Effector memory CD4-positive, alpha-beta T cell (primary cell): ENCODE measurements at places on chromosomes 2 and 18.

- H3K27ac ChIP-seq, result no peak overlapping the region
- H3K4me1 ChIP-seq, result no peaks in the 10 kb centered on the region
- no peaks in the 10 kb centered on the region for H3K36me3 ChIP-seq
- H3K27me3 ChIP-seq, result no peaks in the 10 kb centered on the region
These were observed 250.6 kb downstream of the LTBP1 start for GRCh38 chr2:33197198-33197938.

DNA sequence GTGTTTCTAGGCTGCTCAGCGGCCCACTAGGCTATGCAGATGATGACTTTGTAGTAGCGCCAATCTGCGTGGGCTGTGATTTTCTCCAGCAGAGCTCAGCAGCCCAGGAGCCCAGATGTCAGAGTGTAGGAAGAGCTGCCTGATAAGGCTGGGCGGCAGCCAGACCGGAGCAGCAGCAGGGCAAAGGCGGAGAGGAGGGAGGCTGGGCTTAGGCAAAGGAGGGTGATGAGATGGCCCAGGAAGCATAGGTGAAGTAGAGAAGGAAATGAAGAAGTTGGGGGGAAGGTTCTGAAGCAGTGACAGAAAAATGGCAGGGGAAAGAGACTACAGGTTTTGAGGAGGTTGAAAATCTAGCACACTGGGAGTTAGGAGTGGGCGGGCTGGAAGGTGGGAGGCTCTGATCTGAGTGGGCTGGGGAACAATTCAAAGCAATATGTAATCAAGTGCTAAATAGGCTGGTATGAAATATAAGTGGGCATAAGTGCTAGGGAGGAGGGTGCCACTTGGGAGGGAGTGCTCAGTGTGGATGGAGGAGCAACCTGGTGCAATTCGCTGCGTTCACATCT, 50.6 kb upstream of the STPG4 start:
- H3K27ac ChIP-seq, result no peak overlapping the region
- no peaks in the 10 kb centered on the region for H3K36me3 ChIP-seq
- H3K4me3 ChIP-seq, result no peak overlapping the region
- H3K27me3 ChIP-seq, result no peaks in the 10 kb centered on the region
- no peak for DNase-seq

- no peak overlapping the region for H3K4me3 ChIP-seq
- no peaks in the 10 kb centered on the region for H3K27me3 ChIP-seq
- no peaks in the 10 kb centered on the region for H3K36me3 ChIP-seq
- no peak for DNase-seq
These were observed 83.8 kb downstream of the AGAP1 start for GRCh38 chr2:235577404-235578330.

GRCh38 chr2:64947885-64948284, 41.3 kb upstream of the SLC1A4 start:
- peaks cover 21% of the 10 kb centered on the region for H3K4me1 ChIP-seq
- no peaks in the 10 kb centered on the region for H3K36me3 ChIP-seq
- no peak overlapping the region for H3K4me3 ChIP-seq

DNA sequence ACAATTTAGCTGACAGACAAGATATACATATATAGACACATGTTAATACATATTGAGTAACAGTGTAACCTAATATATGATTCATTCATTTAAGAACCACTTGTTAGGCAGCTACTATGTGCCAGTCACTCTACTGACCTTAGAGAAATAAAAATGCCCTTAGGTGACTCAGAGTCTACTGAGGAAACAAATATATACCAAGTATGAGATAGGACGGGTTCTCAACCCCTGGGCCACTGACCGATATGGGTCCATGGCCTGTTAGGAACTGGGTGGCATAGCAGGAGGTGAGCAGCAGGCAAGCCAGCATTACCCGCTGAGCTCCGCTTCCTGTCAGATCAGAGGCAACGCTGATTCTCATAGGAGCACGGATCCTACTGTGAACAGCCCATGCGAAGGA, 14.8 kb downstream of the STRN start:
- H3K4me1 ChIP-seq, result peaks cover 3% of the 10 kb centered on the region
- H3K4me3 ChIP-seq, result no peak overlapping the region
- H3K36me3 ChIP-seq, result no peaks in the 10 kb centered on the region
- H3K27me3 ChIP-seq, result no peaks in the 10 kb centered on the region
- no peak for DNase-seq

DNA sequence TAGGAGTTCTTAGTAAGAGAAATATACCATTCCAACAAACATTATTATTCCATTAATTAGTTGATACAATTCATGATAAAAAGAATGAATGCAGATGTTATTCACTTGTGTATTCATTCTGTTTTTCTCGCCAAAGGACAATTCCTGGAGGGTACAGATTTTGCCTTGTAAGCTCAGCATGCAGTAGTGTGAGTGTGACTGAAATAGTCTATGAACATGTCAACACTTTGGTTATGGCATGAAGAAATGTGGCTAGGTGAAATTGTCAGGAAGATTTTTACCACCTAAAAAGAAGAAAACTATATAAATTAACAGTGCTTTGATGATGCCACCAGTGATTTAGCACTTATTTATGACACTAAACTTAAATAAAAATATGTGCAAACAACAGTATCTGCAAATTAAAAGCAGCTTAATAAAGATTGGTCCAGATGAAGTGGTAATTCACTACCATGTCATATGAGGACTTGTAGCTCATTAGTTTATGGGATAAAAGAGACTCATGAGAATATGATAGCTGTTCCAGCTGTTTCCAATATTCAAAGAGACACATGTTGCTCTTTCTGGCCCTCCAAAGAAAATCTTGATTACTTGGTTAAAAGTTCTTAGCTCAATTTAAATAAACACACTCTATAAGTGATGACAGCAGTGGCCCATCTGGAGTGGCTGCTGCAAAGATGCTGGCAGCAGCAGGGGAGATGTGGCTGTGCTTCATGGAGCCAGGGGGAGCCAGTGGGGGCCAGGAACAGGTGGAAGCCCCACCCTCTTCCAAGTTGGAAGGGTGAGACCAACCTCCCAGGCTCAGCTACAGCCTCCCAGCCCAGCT, 165.0 kb downstream of the CDH19 start:
- no peak for DNase-seq
- no peaks in the 10 kb centered on the region for H3K27me3 ChIP-seq
- no peaks in the 10 kb centered on the region for H3K36me3 ChIP-seq
- no peaks in the 10 kb centered on the region for H3K4me1 ChIP-seq
- H3K27ac ChIP-seq, result no peak overlapping the region
- H3K4me3 ChIP-seq, result no peak overlapping the region

DNA sequence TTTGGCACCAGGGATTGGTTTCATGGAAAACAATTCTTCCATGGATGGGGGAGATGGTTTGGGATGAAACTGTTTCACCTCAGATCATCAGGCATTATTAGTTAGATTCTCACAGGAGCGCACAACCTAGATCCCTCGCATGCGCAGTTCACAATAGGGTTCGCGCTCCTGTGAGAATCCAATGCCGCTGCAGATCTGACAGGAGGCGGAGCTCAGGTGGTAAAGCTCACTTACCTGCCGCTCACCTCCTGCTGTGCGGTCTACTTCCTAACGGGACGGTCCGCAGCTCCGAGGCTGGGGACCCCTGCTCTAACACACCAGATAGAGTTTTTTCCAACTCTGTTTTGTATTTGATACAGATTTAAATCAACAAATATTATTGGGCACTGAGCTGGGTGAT, 286.5 kb downstream of the MTX2 start:
- H3K4me3 ChIP-seq, result no peak overlapping the region
- no peak overlapping the region for H3K27ac ChIP-seq
- H3K27me3 ChIP-seq, result peaks cover 3% of the 10 kb centered on the region
- no peak for DNase-seq
- no peaks in the 10 kb centered on the region for H3K36me3 ChIP-seq

DNA sequence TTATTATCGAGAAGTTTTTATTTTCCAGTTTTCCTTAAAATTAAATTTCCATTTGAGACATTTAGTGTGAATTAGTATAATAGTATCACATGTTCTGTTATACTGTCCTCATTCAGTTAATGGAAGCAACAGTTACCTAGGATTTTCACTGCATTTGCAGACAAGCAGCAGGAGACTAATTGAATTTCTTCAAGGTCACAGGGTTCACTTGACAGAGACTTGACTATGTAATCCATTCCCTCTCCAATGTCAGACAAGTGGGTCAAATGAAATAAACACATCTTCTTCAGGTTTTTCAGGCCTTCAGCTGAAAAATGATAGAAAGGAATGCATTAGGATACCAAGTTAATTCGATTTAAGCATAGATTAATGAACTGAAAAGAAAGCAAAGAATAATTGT, 26.7 kb downstream of the NLRC4 start:
- H3K27ac ChIP-seq, result no peak overlapping the region
- no peak overlapping the region for H3K4me3 ChIP-seq
- H3K4me1 ChIP-seq, result no peaks in the 10 kb centered on the region
- H3K27me3 ChIP-seq, result no peaks in the 10 kb centered on the region
- DNase-seq, result no peak

DNA sequence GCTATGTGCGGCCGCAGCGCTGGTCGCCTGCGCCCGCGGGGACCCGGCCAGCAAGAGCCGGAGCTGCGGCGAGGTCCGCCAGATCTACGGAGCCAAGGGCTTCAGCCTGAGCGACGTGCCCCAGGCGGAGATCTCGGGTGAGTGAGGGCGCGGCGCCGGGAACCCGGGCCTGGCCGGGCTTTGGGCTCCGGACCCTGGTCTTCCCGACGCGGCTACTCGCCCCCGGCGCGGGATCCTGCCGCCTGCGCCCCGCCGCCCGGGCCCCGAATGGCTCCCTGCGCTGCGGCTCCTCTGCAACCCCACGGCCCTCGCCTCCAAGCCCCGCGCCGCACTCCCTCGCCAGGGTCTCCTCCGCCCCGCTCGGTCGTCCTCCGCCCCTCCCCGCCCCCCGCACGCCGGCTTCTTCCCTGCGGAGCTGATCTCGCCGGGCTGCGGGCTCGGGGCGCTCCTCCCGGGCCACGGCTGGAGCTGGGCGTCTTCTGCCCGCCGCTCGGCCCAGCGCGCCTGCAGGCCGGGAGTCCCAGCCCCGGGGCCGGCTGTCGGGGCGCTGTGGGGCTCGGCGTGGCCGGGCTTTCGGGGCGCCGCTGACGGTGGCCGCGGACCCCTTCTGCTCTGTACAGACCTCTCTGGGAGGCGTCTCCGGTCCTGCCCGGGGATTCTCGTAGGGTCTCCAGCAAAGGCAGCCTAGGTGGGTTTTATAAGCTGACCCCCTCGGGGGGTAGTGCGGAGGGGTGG, 652 bp downstream of the GPC1 start:
- H3K4me1 ChIP-seq, result peaks cover 13% of the 10 kb centered on the region
- DNase-seq, result no peak
- peak overlapping the region; percentile 52 for H3K4me3 ChIP-seq
- peaks cover 13% of the 10 kb centered on the region for H3K27me3 ChIP-seq
- H3K36me3 ChIP-seq, result no peaks in the 10 kb centered on the region
- H3K27ac ChIP-seq, result no peak overlapping the region

DNA sequence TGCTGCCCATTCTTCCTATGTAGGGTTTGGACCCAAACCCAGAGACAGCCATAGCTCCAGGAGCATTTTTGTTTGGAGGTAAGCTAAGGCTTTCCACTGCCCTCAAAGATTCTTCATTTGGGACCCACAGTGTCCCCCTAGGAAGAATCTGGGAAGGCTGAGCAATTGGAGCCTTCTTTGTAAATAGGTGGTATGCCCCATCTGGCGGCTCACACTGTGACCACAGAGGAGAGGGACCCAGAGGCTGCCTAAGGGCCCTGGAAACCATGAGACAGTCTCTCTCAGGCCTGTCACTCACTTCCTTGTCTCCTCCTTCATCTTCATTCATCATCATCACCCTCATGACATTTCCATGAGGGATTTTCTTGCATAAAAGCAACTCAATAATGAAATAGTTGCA, 215.4 kb upstream of the OSR1 start:
- H3K36me3 ChIP-seq, result no peaks in the 10 kb centered on the region
- no peak overlapping the region for H3K4me3 ChIP-seq
- no peaks in the 10 kb centered on the region for H3K4me1 ChIP-seq
- H3K27ac ChIP-seq, result no peak overlapping the region

- H3K36me3 ChIP-seq, result no peaks in the 10 kb centered on the region
- H3K4me3 ChIP-seq, result no peak overlapping the region
These were observed 188.6 kb upstream of the GATA6 start for GRCh38 chr18:21980744-21981143.

DNA sequence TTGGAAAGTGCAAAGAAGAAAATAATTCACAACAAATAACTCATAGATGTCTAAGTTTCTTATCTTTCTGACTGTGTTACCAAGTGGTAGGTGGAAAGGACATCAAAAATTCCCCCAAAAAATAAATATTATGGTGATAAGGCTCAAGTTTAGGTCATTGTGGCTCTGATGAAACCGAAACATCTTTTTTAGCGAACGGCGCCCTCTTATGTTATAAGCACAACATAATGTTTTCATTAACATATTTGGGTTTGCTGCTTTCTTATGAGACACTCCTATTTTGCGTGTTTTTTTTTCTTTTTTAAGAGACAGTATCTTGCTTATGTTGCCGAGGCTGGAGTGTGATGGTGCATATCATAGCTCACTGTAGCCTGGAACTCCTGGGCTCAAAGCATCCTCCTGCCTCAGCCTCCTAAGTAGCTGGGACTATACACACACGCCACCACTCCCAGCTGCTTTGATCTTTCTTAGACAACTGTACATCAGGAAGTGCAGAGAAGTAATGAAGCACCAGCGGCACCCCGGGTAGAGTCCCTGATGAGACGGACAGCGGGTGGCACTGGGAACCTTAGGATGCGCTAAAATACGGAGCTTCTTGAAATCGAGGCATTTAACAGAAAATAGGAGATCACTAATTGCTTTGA, 38.5 kb upstream of the SLC35G4 start:
- no peak overlapping the region for H3K27ac ChIP-seq
- no peaks in the 10 kb centered on the region for H3K36me3 ChIP-seq
- no peak for DNase-seq
- no peak overlapping the region for H3K4me3 ChIP-seq

- no peak overlapping the region for H3K27ac ChIP-seq
- no peaks in the 10 kb centered on the region for H3K4me1 ChIP-seq
- no peaks in the 10 kb centered on the region for H3K27me3 ChIP-seq
- DNase-seq, result no peak
- no peaks in the 10 kb centered on the region for H3K36me3 ChIP-seq
These were observed 59.1 kb upstream of the RTN4 start for GRCh38 chr2:55109219-55109891.

GRCh38 chr18:45275367-45276113, 339.7 kb upstream of the SLC14A2 start:
- no peaks in the 10 kb centered on the region for H3K27me3 ChIP-seq
- no peak overlapping the region for H3K4me3 ChIP-seq
- H3K4me1 ChIP-seq, result no peaks in the 10 kb centered on the region
- DNase-seq, result no peak
- H3K27ac ChIP-seq, result no peak overlapping the region
- no peaks in the 10 kb centered on the region for H3K36me3 ChIP-seq

DNA sequence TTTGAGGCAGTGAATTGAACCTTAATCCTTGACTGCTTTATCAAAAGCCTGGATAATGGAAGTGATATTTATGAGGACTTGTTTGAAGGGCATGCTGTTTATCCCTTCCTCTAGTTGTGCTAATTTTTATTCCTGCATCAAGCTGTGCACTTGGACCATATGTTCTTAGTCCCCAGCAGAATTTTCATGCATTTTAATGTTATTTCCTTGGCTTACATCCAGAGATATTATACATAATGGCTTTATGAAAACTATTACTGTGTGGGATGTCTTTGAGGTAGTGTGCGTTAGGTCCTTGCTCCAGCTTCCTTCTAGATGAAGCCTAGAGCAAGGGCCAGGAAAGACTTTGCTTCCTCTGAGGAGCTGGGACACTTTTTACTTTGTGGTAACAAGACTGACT, 378.4 kb downstream of the LPIN1 start:
- no peak overlapping the region for H3K4me3 ChIP-seq
- H3K27me3 ChIP-seq, result no peaks in the 10 kb centered on the region
- H3K4me1 ChIP-seq, result peaks cover 17% of the 10 kb centered on the region
- H3K27ac ChIP-seq, result no peak overlapping the region
- DNase-seq, result no peak
